Fibroblast of skin of right biceps (primary cell): ENCODE measurements at places on chromosomes 4 and X.

- no peak for DNase-seq
These were observed 84.8 kb downstream of the AKAP4 start for GRCh38 chrX:50115973-50116372.

GRCh38 chr4:149370785-149371420 lies 444.7 kb downstream of the IQCM start:
- DNase-seq = peak; percentile 44

GRCh38 chrX:118047446-118048186 lies 69.0 kb downstream of the KLHL13 start:
- DNase-seq = no peak

- peak; percentile 73 for DNase-seq
These were observed 42.7 kb upstream of the RASSF6 start for GRCh38 chr4:73662709-73663546.

- DNase-seq = peak; percentile 3
These were observed 76.1 kb upstream of the FHDC1 start for GRCh38 chr4:152860046-152860445.

- DNase-seq = peak; percentile 3
These were observed 115.5 kb downstream of the JADE1 start for GRCh38 chr4:128924951-128925350.

- DNase-seq = no peak
These were observed 130.6 kb downstream of the UGT8 start for GRCh38 chr4:114729068-114729738.

- DNase-seq = no peak
These were observed 2.2 kb downstream of the PWWP3B start for GRCh38 chrX:106170318-106170717.

- DNase-seq = peak; percentile 53
These were observed 177.1 kb upstream of the MID1 start for GRCh38 chrX:10797466-10797865.

DNA sequence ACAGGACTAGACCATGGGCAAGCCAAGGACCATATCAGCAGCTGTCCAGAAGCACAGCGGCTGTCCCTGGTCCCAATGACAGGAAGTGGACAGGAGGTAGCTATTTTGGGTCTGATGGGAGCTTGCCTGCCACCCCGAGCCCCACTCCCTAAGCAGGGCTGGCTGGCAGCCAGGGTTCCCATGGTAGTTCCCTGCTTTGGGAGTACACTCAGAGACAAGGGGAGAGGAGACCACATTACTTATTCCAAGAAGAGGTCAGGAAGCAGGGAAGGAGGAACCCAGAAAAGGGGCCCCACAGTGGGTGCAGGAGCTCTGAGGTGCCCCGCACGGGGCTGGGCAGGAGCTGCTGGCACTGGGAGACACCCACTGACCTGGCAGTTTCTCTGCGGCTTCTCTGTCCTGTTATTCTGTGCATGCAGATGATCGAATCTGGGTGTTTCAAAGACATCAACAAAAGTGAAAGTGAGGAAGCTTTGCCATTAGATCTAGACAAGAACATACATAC lies 36.3 kb downstream of the HTT-AS start:
- peak; percentile 10 for DNase-seq

GRCh38 chr4:187183826-187184225 lies 460.2 kb upstream of the FAT1 start:
- no peak for DNase-seq

DNA sequence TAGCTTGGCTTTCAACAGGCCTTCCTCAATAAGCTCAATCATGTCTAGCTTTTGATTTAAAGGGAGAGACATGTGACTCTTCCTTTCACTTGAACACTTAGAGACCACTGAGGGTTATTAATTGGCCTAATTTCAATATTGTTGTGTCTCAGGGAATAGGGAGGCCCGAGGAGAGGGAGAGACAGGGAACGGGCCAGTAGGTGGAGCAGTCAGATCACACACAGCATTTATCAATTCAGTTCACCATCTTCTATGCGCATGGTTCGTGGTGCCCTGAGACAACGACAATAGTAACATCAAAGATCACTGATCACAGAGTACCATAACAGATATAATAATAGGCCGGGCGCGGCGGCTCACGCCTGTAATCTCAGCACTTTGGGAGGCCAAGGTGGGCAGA lies 17.8 kb downstream of the ZNF81 start:
- DNase-seq = peak; percentile 11

DNA sequence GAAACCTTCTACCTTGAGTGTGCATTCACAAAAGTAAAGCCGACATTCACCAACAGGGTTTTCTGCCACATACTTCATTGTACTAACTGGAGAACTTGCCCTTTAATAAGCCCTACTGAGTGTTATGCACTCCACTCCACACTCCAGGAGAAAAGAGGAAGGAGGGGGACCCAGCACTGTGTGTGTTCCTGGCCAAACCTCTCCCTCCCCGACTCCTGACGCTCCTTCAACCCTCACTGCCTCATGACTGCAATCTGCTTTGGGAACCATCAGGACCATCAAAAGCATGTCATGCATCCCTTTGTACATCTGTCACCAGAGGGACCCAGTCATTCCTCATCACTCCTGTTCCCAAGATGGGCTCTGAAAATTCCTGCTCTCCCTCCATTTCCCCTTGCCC lies 143.7 kb downstream of the RASL11B start:
- DNase-seq = no peak

DNA sequence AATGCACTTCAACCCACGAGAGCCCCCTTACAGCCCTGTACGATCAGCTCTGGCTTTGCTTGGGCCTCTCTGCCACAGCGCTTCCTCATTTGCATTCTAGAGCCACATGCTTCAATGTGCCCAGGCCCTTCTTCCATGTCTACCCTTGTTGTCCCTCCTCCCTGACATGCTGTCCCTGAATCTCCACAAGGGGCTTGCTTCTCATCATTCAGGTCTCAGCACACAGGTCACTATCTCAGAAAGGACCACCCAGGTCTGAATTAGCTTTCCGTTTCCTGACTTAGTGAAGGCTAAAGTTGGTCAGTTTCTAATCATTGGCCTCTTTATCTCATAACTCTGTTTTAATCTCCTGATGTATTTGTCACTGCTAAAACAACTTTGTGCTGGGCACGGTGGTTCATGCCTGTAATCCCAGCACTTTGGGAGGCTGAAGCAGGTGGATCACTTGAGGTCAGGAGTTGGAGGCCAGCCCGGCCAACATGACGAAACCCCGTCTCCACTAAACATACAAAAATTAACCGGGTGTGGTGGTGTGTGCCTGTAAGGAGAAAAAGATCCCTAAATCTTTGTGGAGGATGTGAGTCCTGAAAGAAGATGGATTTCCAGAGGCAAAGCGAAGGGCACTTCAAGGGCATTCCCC lies 17.9 kb upstream of the SLC34A2 start:
- DNase-seq = no peak

DNA sequence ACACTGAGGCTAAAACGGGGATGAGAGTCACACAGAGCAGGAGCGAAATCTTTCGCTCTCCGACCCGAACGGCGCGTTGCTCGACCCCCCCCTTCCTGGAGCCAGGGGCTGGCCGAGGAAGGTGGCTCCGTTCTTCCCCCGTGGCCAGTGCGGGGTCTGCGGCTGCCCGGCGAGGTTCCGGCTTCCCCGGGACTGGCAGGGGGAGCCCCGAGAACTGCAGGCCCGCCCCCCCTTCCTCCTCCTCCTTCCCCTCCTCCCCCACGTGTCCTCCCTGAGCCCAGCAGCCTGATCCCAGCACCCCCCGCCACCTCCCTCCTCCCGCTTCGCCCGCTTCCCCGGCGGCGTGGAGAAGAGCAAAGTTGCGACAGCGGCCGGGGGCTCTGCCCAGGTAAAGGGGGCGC lies 2.4 kb upstream of the BCORL1 start:
- no peak for DNase-seq

- DNase-seq = no peak
These were observed 285.9 kb upstream of the ARSJ start for GRCh38 chr4:114265342-114265741.

DNA sequence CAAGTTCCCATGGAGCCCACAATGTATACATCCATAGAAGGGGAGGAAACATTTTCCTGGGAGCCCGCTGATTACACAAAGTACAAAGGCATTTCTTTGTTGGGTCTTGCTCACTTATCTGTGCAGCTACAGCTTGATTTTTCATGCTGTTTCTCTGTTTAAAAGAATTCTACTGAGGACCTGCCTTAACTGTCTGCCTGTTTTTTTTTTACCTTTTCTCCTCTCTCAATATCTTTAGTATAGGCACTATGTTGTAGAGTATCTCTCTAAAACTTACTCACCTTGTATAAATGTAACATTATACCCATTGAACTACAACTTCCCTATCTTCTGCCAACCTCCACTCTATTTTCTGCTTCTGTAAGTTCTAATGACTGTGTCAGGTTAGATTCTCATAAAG lies 494.6 kb upstream of the EPHA5 start:
- no peak for DNase-seq

DNA sequence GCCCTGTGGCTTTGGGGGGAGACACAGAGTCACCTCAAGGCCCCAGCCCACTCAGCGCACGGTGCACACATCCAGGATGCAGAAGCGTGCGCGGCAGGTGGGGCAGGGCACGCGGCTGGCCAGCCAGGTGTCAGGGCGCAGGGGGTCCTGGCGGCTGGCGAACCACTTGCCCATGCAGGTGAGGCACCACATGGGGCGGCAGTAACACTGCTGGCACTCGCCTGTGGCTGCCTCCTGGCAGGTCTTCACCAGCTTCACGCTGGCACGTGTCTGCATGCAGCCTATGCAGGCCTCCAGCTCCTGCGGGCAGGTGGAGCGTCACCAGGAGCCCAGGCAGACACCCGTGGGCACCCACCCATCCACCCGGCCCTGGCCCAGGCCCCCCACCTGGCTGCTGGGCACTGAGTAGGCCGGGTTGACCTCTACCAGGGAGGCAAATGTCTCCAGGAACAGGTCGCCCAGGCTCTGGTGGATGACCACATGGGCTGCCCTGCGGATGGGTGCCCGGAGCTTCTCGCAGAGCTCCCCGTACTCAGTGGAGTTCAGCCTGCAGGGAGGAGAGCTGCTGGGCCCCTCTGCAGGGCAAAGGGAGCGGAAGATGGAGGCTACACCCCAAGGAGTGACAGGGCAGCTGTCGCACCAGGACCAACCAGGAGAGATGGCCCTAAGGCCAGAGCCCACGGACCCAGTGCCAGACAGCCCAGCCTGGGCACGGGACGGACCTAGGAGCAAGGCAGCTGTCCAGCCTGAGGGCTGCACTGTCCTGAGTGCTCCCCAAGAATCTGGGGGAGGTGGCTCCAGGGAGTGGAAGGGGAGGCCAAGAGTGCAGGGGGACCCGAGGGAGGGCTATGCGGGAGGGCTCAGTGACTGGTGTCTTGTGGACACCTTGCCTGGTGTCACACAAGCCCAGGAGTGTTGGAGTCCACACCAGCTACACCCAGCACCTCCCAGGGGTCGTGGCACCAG lies 3.7 kb downstream of the TMEM129 start:
- DNase-seq = no peak

DNA sequence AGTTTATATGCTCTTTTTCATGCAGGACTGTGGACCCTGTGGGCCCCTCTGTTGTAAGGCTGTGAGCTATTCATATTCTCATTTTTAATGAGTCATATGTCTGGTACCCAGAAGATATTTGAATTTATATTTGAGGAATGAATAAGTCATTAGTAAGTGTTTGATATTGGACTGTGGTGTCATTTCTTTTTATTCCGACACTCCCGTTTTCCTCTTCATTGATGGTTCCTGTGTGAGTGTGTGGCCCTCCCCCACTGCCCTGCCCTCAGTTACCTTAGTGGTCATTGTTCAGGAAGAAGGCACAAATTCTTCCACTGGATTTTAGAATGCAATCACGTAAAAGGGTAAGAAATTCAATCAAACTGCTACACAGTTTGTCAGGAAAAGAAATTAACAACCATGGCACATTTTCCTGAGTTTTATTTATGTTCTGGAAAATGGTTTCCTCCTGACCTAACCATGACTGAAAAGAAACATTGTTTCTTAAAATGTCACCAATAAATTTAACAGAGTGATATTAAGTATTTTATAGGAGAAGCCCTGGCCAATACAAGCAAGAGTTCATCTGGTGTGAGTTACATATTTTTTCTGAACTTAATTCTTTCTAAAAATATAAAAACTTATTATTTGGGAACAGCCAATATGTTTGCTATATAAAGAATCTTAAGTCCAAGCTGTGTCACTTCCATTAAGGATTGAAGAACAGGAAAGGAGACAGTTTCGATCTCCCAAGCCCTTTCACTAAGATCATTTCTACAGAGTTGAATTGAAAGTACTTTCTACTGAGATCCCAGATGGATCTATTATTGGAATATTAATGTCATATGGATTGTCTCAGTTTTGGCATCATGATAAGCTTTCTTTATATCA lies 370.5 kb upstream of the ANXA10 start:
- DNase-seq = peak; percentile 59

DNA sequence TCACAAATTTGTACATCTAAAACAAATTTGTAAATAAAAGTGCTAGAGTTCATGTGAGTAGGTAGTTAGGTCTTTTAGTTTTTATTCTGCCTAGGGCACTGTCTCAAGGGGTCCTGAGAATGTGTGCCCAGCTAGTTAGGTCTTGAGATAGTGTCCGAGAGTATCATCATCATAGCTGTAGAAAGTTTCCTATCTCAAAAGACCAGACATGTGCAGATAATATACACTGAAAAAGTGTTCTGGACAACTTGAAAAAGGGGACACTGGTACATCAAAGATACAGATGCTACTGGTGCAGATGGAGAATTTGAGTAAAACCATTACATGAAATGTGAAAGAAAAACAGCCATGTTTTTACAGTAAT lies 1.8 kb upstream of the ZCCHC4 start:
- no peak for DNase-seq

DNA sequence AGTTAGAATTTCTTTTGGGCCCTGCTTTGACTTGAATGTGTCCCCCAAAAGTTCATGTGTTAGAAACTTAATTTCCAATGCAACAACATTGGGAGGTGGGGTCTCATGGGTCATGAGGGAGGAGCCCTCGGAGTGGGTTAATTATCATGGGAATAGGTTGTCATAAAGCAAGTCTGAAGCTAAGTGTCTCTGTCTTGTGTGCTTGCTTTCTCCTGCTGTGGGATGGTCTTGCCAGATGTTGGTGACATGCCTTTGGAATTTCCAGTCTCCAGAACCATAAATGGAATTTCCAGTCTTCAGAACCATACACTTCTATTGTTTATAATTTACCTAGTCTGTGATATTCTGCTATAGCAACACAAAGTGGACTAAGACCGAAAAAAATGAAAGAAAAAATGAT lies 71.6 kb downstream of the RASL11B start:
- no peak for DNase-seq

DNA sequence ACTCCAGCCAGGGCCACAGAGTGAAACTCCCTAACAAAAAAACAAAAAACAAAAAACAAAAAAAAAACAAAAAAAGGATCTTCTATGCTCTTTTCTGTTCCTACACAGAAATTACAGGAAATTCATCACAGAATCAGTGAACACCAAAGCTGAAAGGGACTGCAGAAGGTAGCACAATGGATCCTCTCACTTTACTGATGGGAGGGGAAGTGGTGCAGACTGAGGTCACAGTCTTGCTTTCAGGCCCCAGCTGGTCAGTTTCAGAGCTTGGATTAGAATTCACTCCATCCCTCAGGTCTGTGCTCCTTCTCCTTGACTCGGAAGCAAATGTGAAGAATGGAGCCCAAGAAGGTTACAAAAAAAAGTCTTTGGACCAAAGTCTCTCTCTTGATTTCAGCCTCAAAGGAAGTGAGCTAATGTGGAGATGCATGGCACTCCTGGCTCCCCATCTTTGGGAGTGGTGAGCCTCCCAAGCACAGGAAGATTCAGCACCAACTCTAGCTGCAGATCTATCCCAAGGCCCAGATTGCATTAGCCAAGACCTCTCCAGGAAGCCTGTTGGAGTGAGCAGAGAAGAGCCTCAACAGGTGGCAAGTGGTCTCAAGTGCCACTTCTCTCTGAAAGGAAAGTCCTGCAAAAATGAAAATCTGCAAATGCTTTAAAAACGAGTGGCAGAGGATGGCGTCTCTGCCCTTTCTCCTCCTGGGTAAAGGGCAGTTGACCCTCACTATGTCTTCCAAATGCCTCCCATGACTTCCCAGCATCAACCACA lies 176.0 kb downstream of the MAML3 start:
- DNase-seq = no peak
